ENCODE measurements at places on chromosomes 3 and 15. TPM values are rescaled to one million over a fixed set of nuclear protein-coding genes. Genes with fewer than 3 reads are reported as not detected.

SMAD3 gene
- total RNA-seq, result 88.2 TPM

AADACL2 gene
- total RNA-seq, result not detected

- no peaks in the 10 kb centered on the region for H3K36me3 ChIP-seq
- H3K27ac ChIP-seq, result no peak overlapping the region
- no peaks in the 10 kb centered on the region for H3K4me1 ChIP-seq
- DNase-seq, result no peak
- no peak overlapping the region for H3K4me3 ChIP-seq
Measured at GRCh38 chr15:51312166-51313073, 26.0 kb downstream of the CYP19A1 start.

DNA sequence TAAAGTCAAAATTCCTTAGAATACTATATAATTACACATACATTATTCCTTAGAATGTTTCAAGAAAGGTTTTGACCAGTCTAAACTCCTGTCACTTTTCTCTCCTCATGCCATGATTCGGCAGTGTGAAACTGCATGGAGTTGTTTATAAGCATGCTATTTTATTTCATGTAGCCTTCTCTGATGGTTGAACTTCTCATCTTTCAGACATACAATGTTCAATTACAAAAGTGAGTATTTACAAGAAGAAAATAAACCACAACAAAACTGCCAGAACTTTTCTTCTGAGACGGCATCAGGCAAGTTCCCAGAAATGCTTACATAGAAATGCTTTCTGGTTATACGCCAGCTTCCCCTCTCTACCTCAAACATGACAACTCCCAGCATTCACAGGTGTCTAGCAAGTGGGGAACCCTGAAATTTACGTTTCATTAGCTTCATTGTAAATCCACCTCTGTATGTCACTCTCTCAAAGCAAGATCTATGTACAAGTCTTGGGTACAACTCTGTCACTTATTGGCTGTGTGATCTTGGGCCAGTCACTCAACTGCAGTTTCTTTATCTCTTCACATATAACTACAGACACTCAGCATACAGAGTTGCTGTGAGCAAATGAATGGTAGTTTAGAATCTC is 42.7 kb downstream of the HDGFL3 start:
- H3K4me1 ChIP-seq, result peaks cover 44% of the 10 kb centered on the region
- no peaks in the 10 kb centered on the region for H3K27me3 ChIP-seq
- H3K36me3 ChIP-seq, result peaks cover 3% of the 10 kb centered on the region
- no peak for DNase-seq
- peak overlapping the region; percentile 89 for H3K27ac ChIP-seq

- no peaks in the 10 kb centered on the region for H3K27me3 ChIP-seq
- H3K36me3 ChIP-seq, result no peaks in the 10 kb centered on the region
- H3K4me1 ChIP-seq, result peaks cover 3% of the 10 kb centered on the region
- no peak overlapping the region for H3K4me3 ChIP-seq
Measured at GRCh38 chr3:175267121-175267531, 408.0 kb downstream of the NAALADL2 start.

GRCh38 chr3:45612918-45613602 is 18.5 kb downstream of the LIMD1 start:
- no peaks in the 10 kb centered on the region for H3K27me3 ChIP-seq
- H3K27ac ChIP-seq, result no peak overlapping the region
- no peak overlapping the region for H3K4me3 ChIP-seq
- H3K4me1 ChIP-seq, result peaks cover 1% of the 10 kb centered on the region
- H3K36me3 ChIP-seq, result no peaks in the 10 kb centered on the region
- no peak for DNase-seq

GRCh38 chr3:7075117-7075516 is 214.2 kb downstream of the GRM7 start:
- no peaks in the 10 kb centered on the region for H3K4me1 ChIP-seq
- no peak for DNase-seq
- H3K27me3 ChIP-seq, result no peaks in the 10 kb centered on the region
- H3K36me3 ChIP-seq, result no peaks in the 10 kb centered on the region
- H3K27ac ChIP-seq, result no peak overlapping the region

DNA sequence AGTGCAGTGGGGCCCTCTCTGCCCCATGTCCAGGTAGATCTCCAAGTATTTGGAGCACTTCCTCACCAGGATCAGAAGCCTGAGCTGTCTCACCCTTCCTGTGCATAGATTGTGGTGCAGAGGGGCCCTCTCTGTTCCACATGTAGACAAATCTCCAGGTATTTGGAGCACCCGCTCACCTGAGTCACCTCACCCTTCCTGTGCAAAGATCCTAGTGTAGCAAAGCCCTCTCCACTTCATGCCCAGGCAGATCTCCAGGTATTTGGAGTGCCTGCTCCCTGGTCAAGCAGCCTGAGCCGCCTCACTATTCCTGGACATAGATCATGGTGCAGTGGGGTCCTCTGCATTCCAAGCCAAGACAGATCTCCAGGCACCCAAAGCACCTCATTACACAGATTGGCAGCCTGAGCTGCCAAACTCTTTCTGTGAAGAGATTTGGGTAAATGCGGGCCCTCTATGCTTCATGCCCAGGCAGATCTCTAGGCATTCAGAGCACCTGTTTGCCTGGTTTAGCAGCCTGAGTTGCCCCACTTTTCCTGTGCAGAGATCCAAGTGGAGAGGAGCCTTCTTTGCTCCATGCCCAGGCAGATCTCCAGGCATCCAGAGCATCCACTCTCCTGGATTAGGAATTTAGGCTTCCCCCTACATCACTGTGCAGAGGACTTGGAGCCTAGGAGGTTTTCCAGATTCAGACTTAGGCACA is 249.8 kb downstream of the AGBL1 start:
- no peak for DNase-seq
- H3K4me3 ChIP-seq, result no peak overlapping the region
- no peaks in the 10 kb centered on the region for H3K27me3 ChIP-seq
- H3K27ac ChIP-seq, result no peak overlapping the region

- no peak for DNase-seq
- no peak overlapping the region for H3K27ac ChIP-seq
- no peaks in the 10 kb centered on the region for H3K36me3 ChIP-seq
- no peak overlapping the region for H3K4me3 ChIP-seq
- H3K27me3 ChIP-seq, result no peaks in the 10 kb centered on the region
- peaks cover 10% of the 10 kb centered on the region for H3K4me1 ChIP-seq
Measured at GRCh38 chr3:133958071-133958805, 62.6 kb upstream of the RAB6B start.

Measured in endothelial cell of umbilical vein (primary cell).